ENCODE measurements at places on chromosomes 5 and 9.

GRCh38 chr5:158384535-158385481, 525.9 kb upstream of the CLINT1 start:
- no peak for DNase-seq

DNA sequence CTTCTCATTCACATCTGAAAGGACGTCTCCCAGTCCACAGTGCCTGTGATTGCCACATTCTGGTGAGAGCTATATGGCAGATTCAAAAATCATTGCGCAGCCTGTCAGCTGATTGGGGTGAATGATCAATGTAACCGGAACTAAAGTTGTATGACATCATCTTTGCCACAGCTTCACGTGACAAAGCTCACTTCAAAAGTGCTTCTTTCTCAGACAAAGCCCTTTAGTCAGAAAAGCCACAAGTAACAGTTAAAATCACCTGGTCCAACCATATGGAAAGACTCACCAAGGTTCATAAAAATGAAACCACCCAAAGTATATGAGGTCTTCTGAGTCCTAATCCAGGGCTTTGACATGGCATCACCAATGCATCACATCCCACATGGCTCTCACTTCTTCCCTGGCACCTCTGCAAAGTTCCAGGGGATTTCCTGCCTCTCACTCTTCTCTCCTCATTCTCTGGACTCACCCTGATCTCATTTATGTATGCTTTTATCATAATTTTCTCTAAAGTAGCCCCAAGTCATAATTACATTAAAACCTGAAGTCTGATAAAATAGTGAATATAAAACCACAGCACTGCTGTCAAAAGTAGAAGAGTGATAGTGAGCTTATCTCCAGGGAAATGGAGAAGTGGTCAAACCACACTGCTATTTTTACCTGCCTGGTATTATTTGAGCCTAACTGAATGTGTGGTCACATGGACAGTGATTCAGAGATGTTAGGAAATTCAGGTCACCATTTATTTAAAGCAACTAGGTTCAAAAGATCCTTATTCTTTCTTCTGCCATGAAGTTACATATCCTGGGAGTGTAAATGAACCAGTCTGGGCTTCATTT, 193.1 kb upstream of the PTGER4 start:
- no peak for DNase-seq

DNA sequence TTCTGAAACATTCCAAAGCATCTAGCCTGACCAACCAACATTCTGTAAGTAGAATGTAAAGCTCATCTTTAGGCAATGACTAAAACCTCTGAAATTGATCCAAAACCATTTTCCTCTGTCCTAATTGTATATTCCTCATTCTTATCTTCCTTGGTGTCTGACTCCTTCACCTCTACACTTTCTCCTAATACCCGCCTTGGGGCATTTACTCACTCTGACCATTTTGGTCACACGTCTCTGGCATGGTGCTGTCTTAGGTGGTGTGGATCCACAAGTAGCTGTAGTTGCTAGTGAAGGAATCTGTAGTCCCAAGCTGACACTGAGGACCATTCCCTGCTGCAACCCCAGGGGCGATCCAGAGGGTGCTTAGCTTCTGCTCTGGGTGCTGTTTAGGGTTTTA, 40.8 kb upstream of the LMNB1 start:
- DNase-seq: no peak

DNA sequence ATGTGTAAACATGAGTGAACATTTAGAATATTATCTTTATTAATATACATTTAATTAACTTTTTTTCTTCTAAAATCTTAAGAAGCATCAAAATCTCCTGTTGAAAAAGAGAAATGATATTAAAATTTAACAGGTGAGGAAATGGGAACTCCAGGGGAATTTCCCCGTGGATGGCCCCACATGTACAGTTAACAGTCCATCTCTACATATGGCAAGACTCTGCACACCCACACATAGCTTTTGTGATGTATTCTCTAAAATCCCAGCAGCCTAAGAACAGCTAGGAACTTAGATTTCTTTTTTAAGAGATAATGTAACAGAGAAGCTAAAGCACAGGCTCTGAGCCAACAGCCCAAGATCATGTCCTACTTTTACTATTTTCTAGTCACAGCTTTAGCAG, 556.3 kb upstream of the RGMB start:
- DNase-seq: no peak

DNA sequence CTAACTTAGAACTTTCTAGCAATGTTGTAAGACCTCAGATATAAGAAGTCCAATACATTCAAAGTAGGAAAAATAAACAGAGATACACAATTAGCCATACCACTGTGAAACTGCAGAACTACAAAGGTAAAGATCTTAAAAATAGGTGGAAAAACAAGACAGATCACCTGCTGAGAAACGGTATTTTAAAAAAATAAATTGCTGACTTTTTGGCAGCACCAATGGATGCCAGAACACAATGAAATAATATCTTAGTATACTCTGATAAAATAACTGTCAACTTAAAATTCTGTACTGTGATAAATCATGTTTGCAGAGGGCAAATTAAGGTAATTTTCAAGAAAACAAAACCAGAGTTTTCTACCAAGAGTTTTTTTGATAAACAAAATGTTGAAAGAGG, 138.9 kb downstream of the FBN2 start:
- no peak for DNase-seq

- no peak for DNase-seq
Measured at GRCh38 chr5:89213573-89213972, 330.6 kb upstream of the MEF2C start.

- no peak for DNase-seq
Measured at GRCh38 chr9:96135753-96136290, 166.2 kb downstream of the HSD17B3 start.

- no peak for DNase-seq
Measured at GRCh38 chr5:154319736-154320135, 126.1 kb upstream of the SAP30L start.

DNA sequence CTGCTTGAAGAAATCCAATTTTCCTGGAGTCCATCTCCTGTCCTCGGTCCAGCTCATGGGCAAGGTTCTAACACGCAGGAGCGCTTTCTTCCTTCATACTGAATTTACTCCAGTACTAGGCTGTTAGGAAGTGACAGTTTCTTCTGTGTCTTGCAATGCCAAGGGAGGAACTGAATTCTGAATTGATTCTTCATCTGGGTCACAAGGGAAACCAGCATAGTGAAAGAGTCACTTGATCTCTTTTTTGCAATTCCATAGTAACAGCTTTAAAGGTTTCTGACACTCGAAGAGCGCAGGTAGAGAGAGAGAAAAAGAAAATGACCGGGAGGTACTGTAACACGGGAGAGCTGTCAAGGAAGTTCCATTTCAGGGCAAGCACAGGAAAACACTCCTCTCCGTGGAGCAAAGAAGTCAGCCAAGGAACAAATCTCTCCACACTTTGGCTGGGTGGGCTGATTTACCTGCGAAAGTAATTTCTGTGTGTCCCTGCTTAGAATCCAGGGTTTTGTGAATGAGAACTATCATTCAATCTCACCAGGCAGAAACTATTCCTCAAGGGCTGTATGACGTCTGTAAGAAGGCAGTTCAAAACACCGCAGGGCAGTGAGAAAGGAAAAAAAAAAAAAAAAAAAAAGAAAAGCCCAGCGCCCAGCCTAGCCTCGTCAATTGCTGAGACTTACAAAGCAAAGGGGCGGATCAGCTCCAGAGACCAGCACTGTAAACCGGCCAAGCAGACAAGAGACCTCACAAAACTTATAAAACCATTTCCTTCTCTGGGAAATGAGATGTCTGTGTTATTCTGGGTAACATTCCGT, 617.8 kb downstream of the PDE4D start:
- DNase-seq: no peak

DNA sequence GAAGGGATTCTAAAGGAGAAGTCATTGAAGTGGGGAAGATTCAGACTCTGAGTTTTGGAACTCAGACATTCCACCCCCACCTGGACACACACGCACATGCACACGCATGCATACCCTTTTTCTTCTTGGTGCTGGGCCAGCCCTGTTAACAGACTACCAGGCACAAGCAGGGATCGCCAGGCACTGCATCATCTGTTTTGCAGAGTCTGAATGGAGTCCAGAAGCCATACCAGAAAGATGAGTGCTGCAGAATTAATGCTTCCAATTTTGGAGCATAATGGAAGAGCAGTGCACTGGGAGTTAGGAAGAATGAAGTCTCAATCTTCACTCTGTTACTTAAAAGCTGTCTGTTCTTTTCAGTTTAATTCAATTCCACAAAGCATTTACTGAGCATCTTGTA, 95.5 kb downstream of the PDE8B start:
- no peak for DNase-seq

DNA sequence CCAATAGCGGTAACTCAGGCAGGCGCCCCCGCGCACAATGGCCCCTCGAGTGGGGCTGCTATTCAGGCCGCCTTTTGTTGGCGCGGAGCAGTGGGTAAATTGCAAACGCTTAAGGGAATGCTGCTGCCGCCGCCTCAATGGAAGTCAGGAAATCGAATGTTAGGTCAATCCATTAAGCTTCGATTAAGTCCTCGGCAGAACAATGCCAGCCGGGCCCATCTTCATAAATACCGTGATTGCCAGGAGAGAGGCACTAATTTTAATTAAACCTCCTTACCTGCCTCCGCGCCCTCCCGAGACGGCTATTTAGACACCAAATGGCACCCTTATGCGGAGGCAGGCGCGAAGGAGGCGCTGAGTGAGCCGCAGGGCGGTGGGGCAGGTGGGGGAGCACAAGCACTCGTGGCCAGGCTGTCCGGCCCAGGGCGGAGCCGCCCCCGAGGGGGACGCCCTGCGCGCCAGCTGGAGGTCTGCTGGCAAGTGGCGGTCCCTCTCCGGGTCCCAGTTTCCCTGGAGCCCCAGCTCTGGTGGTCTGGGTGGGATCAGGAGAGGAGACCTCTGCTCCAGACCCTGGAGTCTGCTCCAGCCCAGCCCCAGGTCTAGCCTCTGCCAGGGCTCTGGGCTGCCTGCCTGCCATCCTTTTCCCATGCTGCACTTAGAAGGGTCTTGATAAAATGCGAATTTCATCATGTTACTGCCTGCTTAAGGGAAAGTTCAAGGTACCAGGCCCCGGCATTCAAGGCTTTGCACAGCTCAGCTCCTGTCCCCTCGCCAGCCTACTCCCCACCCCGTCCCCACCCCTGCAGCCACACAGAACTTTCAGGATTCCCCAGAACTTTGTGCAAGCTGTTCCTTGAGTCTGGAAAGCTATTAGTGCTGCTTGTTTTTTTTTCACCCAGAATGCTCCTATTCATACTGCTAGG, 19.7 kb downstream of the NR5A1 start:
- no peak for DNase-seq

- DNase-seq: no peak
Measured at GRCh38 chr9:9855177-9856078, 757.4 kb downstream of the PTPRD start.

- no peak for DNase-seq
Measured at GRCh38 chr5:173699966-173700365, 83.5 kb upstream of the BOD1 start.

GRCh38 chr9:3479514-3480352, 46.1 kb downstream of the RFX3 start:
- no peak for DNase-seq

- no peak for DNase-seq
Measured at GRCh38 chr5:54398191-54398590, 57.3 kb upstream of the HSPB3 start.

DNA sequence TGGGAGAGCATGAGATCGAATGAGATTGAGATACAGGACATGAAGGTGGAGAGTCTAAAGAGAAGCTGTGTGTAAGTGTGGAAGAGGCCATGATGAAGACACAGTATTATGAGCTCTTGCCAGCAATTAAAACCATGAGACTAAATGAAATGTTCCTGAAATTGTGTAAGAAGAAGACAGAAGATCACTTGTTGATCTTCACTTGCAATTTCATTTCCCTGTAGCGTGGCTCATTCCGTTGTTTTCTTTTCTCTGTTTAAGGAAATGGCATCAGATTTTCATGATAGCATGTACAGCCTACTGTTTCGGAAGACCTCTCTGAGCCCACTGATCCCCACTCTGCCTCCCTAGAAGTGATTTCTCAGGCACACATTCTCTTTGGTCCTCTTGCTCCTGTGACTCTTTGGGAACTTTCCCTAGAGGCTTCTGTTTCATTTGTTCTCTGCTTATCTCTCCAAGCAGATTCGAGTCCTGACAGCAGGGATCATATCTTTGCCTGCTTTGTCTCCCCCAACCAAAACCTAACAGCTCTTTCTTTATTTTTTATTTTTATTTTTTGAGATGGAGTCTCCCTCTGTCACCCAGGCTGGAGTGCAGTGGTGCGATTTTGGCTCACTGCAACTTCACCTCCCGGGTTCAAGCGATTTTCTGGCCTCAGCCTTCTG, 16.8 kb downstream of the PIP5K1B start:
- DNase-seq: no peak

- no peak for DNase-seq
Measured at GRCh38 chr9:129007035-129007765, 20.9 kb downstream of the SH3GLB2 start.

DNA sequence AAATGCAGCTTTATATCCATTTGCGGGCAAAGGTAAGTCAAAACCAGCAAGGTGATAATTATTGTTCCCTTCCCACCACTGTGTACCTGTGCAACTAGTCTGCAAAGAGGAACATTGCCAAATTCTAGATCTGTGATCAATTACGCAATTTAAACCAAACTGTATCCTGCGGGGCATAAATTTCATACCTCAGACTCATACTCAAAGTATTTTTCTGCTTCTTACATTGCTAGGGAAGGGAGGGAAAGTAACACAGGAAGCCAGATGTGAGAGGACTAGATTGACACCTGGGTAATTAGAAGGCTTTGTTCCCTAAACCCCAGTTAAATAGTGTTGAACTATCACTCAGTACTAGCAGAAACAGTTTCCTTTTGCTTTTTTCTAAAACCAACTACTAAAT, 240.2 kb upstream of the ZNF608 start:
- no peak for DNase-seq

GRCh38 chr5:42756606-42757601, at the start of gene CCDC152:
CCDC152 (plus strand) TSS chr5:42756818; CDS start chr5:42759122, 2,304 bp downstream.
- DNase-seq: peak; percentile 16

- no peak for DNase-seq
Measured at GRCh38 chr5:107997338-107997980, 326.7 kb upstream of the EFNA5 start.

- no peak for DNase-seq
Measured at GRCh38 chr5:177132136-177133095, 1.2 kb upstream of the NSD1 start.

GRCh38 chr9:25913806-25914205, 235.6 kb upstream of the TUSC1 start:
- no peak for DNase-seq

GRCh38 chr5:92513067-92513466, 1068.0 kb downstream of the NR2F1-AS1 start:
- no peak for DNase-seq

- DNase-seq: no peak
Measured at GRCh38 chr9:126463426-126463825, 136.8 kb downstream of the MVB12B start.

- DNase-seq: no peak
Measured at GRCh38 chr9:115262952-115263351, 145.0 kb upstream of the TNC start.
